Right atrium auricular region (tissue), 2 donors: ENCODE measurements at places on chromosomes 11 and 22. TPM values are rescaled to one million over a fixed set of nuclear protein-coding genes. Genes with fewer than 3 reads are reported as not detected.

MTFP1 gene
- 38.8 TPM for total RNA-seq

ASCL2 gene
- not detected for total RNA-seq

CARD10 gene
- 4.2 TPM for total RNA-seq

GRCh38 chr11:65595543-65596281 is at the start of gene KCNK7:
Gene KCNK7 (minus strand): TSS chr11:65595800. CDS start chr11:65595772, 28 bp downstream.
- DNase-seq: no peak

LAYN gene
- 5.9 TPM for total RNA-seq

OR52E8 gene
- total RNA-seq: not detected

SIDT2 gene
- 19.1 TPM for total RNA-seq

DNA sequence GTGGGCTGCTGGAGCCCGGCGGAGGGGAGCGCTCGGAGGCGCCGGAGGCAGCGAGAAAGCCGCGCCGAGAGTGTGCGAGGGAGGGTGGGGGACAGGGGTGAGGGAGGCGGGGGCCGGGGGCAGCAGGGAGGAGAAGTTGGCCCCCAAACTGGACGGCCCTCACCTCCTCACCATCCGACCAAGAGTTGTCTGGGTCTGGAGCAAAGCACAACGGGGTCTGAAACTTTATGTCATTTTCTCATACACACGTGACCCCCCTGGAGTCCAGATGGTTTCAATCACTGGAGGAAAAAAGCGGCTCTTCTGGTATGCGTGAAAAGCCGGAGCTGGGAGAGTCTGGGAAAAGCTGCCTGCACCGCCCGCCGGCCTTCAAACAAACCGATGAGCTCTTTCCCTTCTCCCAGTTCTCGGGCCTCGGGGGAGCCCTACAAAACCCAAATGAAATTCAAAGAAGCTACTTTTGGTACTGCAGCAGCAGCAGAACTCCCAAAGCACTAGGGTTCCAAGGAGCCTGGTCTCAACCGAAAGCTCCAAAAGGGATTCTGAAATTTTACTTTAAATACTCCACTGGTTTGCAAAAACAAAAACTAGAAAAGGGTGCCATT is 39.7 kb upstream of the AKIP1 start:
- peak; percentile 79 for DNase-seq

CYP2D6 gene
- not detected for total RNA-seq

DNA sequence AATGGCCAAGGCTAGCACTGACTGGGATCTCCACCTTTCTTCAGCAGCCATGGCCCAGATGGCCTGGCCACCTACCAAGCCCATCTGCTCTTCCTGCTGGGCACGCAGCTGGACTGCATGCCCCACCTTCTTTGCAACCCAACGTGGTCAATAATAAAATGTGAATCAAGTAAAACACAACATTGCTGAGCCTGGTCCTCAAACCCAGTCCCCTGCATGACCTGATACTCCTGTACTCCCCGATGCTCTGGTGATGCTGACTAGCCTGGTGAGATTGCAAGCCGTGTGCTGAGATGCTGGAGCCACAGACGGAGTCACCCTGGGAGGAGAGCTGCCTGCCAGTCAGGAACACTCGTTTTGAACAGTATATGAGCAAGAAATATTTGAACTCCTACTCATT is 34.0 kb downstream of the PARVG start:
- peak; percentile 7 for DNase-seq

DNA sequence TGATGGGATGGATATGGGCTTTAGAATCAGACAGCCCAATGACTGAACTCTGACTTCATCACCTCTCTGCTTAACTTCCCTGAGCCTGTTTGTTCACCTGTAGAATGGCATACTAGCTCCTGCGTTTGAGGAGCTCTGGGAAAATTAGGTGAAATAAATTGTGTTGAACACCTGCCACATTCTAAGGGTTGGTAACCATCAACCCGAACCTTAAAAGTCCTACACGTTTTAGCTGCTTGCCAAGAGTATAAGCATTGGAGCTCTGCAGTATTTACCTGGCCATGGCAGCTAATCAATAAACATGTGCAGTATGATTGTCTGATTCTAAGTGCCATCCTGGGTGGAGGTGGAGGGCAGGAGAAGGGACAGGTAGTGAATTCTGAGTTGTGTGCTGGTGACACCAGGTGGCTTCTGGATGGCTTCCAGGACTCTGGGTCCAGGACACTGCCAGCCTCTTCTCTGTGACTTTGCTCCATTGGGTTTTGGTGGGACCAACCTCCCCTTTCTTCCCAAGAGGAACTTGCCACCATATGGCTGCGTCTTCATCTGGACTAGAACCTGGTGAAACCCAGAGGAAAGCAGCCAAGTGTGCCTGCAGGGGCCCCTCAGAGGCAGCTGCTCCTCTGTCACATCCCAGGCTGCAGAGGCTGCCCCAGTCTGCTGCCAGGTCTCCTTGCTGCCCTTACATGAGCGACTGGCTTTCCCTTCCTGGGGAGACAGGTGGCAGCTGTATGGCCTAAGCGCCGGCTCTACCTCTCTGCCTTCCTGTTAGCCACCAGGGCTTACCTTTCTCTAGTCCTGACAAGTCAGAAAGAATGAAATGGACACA is 85.6 kb downstream of the CACNG2 start:
- DNase-seq: no peak

TSSC4 gene
- total RNA-seq: 26.7 TPM

GNG3 gene
- total RNA-seq: not detected

INPP5J gene
- total RNA-seq: 26.3 TPM

OR51B4 gene
- total RNA-seq: not detected

PGA3 gene
- 0.33 TPM for total RNA-seq

IL17REL gene
- total RNA-seq: not detected

NRXN2 gene
- 0.85 TPM for total RNA-seq

LDHA gene
- total RNA-seq: 187 TPM
